ENCODE measurements at places on chromosomes 2 and 18.
A peak's percentile ranks its signal among the peaks of the same experiment; 100 is the strongest.

DNA sequence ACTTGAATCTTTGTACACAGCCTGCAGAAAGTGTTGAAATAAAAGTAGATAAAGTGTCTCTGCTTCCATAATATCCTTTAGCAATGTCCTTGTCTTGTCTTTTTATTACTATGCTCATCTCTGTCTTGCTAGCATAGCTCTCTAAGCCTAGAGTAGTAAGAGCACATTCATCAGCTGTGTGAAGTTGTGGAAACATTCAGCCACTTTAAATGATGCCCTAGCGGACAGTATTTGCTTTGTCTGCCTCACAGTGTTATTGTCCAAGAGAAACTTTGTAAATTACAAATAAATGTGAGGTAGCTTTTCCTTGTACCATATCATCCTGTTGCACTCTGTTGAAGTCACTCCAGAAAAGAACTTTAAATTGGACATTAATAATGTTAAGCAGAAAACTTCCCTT lies 60.3 kb upstream of the TTC21B start:
- no peak for DNase-seq
- peaks cover 2% of the 10 kb centered on the region for H3K27me3 ChIP-seq
- H3K4me1 ChIP-seq, result no peaks in the 10 kb centered on the region
- H3K36me3 ChIP-seq, result no peaks in the 10 kb centered on the region

DNA sequence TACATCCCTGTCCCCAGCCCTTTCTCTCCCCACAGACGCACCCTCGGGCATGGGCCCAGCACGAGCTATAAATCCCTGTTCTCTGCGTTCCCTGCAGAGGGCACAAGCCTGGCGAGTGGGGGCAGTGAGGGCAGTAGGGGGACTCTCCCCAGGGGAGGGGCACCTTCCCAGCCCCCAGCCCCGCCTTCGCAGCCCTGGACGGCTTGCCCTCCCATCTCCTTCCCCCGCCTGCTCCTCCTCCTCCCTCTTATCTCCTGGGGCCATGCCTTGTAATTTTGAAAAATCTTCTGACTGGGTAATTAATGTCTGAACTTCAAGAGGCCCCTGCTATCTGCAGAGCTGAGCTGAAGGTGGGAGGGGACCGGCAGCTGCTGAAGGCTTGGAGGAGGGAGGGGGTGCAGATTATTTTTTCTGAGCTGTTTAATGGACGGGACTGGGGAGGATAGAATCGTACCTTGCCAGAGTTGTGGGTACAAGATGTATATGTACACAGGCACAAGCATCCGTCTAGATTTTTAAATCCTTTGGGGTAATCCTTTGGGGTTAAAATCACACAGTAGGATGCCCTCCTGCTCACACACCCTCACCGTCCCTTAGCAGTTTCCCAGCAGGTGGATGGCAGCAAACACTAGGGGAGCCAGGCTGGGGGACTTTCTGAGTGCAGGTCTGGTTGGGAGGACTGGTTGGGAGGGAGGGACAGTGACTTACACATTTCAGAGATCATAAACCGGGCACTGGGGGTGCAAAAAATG lies 121.9 kb downstream of the SMAD7 start:
- H3K4me3 ChIP-seq, result no peak overlapping the region
- no peaks in the 10 kb centered on the region for H3K27me3 ChIP-seq
- peak overlapping the region; percentile 45 for H3K27ac ChIP-seq
- no peaks in the 10 kb centered on the region for H3K36me3 ChIP-seq
- peaks cover 28% of the 10 kb centered on the region for H3K4me1 ChIP-seq

GRCh38 chr2:224194161-224194560 lies 155.1 kb upstream of the SERPINE2 start:
- H3K27me3 ChIP-seq, result no peaks in the 10 kb centered on the region
- peaks cover 7% of the 10 kb centered on the region for H3K4me1 ChIP-seq
- H3K36me3 ChIP-seq, result no peaks in the 10 kb centered on the region
- no peak overlapping the region for H3K27ac ChIP-seq

DNA sequence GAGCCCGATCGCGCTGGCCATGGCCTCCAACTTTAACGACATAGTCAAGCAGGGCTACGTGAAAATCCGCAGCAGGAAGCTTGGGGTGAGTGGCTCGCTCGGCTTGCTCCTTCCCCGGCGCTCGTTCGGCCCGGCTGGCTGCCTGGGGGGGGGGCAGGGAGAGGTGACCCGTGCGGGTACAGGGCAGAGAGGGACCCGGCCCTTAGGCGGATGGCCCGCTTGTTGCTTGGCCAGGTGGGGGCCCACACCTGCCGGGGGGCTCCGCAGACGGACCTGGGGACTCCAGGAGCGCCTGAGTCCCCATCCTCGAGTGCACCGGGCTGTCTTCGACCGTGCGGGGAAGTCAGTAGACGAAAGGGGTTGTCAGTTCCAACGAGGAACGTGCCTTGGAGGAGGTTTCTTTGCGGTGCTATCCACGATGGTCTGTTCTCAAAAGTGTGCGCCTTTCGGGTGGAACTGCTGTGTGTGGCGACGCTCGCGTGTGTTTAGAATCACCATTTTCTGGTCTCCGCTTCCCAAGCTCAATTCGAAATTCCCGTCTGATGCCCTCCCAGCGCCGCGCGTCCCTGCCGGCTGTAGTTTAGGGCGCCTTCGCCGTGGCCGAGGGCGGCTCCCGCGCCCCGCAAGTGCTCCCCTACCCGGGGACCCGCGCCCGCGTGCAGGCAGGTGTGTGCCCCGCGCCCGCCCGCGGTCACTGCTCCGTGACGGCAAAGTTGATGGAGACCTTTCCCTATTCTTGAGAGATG lies 711 bp downstream of the DOK6 start:
- no peaks in the 10 kb centered on the region for H3K4me1 ChIP-seq
- H3K36me3 ChIP-seq, result no peaks in the 10 kb centered on the region
- H3K27ac ChIP-seq, result peak overlapping the region; percentile 13
- H3K27me3 ChIP-seq, result no peaks in the 10 kb centered on the region
- DNase-seq, result peak; percentile 22

GRCh38 chr2:253202-253638 lies 10.6 kb downstream of the SH3YL1 start:
- no peak overlapping the region for H3K27ac ChIP-seq
- H3K36me3 ChIP-seq, result no peaks in the 10 kb centered on the region
- H3K4me3 ChIP-seq, result no peak overlapping the region
- no peaks in the 10 kb centered on the region for H3K4me1 ChIP-seq
- H3K27me3 ChIP-seq, result no peaks in the 10 kb centered on the region

DNA sequence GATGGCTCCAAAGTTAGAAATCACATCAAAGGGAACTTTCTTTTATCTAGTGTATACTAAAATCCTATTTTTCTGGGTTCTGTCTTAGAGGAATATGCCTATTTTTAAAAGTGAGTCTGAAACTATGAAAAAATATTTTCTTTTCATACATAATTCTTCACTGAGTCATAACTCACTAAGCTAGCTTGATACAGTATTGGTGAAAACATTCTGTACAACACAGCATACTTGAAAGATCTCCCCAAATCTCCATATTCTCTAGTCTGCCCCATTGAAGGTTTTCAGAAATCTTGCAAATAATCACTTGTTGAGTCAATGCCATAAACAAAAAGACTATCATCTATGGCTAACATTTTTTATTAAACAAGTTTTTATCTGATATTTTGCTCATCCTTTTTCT lies 44.5 kb downstream of the COL3A1 start:
- no peak for DNase-seq
- no peaks in the 10 kb centered on the region for H3K36me3 ChIP-seq
- H3K27ac ChIP-seq, result no peak overlapping the region
- peaks cover 7% of the 10 kb centered on the region for H3K4me1 ChIP-seq
- no peaks in the 10 kb centered on the region for H3K27me3 ChIP-seq

- H3K4me1 ChIP-seq, result no peaks in the 10 kb centered on the region
- no peak overlapping the region for H3K4me3 ChIP-seq
- no peak overlapping the region for H3K27ac ChIP-seq
- DNase-seq, result no peak
- no peaks in the 10 kb centered on the region for H3K27me3 ChIP-seq
Observed at GRCh38 chr18:39788383-39788782, 2166.7 kb upstream of the PIK3C3 start.

DNA sequence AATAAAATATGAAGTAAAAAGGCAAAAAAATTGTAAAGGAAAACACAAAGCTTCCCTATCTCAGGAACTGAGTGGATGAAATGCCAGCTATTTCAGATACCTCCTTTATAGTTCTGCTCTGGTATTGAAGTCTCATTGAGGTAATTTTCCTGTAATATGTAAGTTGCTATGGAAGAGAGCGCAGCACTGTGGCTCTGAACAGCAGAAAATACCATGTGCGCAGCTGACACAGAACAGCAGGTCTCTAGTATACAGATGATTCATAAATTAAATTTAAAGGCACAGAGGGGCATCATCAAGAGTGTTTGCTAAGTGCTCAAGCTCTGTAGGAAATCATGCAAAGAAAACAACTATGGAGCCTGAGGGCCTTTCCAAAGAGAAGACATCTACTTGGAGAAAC lies 315.3 kb upstream of the CDH7 start:
- no peak overlapping the region for H3K27ac ChIP-seq
- no peaks in the 10 kb centered on the region for H3K36me3 ChIP-seq
- DNase-seq, result no peak
- no peaks in the 10 kb centered on the region for H3K27me3 ChIP-seq
- no peak overlapping the region for H3K4me3 ChIP-seq

- H3K27ac ChIP-seq, result no peak overlapping the region
- H3K36me3 ChIP-seq, result no peaks in the 10 kb centered on the region
Observed at GRCh38 chr2:217208867-217209266, 349.0 kb upstream of the TNP1 start.

DNA sequence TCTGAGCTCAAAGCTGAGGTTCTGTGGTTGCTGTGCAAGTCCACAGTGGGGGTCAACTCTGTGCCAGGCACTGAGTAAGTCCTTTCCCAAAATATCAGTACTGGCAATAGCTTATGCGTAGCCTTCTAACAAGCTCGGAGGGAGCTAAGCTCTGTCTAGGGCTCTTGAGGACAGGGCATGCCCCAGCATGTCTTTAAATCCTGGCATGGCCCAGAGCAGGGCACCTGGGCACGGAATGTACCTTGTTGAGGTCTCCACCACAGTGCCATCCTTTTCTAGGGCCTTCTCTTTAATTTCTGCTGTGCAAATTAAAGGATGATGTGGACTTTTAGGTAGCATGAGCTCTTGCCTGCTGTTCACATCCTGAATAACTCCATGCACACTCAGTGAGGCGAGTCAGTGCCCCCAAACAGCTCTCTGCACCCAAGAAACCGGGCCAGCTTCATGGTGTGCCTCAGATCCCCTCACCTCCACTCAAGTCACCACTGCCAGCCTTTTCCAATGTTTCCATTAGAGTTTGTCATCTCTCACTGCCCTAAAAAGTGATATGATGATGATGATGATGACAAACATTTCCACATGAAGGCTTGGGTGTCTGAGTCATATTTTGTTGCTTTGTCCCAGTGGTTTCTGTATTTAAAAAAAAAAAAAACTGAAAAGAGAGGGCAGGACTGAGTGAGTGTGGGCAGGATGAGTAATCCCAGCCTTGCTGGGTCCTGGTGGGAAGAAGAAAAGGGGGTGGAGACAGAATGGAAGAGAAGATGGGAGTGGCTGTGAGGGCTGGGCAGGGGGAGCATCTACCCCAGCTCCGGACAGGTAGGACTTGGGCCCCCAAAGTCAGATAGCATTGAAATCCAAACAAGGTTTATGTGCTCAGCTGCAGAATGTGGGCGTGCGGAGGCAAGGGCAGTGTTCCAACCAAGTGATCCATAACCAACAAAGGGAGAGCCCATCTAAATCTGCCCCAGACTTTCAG lies 78.9 kb downstream of the ZBTB7C start:
- H3K27ac ChIP-seq, result no peak overlapping the region
- no peaks in the 10 kb centered on the region for H3K27me3 ChIP-seq
- no peaks in the 10 kb centered on the region for H3K36me3 ChIP-seq
- no peak overlapping the region for H3K4me3 ChIP-seq
- H3K4me1 ChIP-seq, result no peaks in the 10 kb centered on the region
- no peak for DNase-seq

All from ovary (tissue), 10 donors.